ENCODE measurements at places on chromosomes 6 and 20.

DNA sequence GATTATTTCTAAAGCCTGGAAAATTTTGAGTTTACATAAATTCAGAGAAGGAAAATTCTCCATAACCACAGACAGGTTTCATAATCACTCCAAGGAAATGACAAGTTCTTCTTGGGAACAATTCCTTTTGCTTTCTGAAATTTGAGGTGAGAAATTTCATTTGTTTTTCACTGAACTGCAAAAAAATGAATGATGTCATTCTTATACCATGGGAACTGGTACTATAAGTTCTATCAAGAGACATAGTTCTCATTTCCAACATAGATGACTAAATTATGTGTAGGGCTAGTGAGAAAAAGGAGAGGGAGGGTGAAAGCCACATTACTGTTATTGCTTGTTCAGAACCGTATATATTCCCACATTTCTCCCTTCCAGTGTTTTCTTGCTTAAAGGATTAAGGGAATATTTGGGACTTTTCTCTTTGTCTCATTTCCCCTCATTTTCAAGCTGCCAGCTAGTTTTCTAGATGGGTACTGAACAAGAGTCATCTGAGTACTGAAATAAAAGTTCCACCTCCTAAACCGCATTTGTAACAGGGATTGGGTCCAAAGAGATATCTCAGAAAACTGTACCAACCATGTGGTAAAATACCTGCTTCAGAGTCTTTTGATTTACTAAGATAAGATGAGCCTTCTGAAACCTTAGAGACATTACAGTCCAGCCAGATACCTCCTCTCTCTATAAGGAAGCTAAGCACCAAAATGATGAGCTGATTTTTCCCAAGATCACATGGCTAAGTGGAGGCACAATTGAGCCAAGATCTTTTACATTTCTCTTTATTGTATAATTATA, 144.3 kb upstream of the PRDM1 start:
- H3K4me1 ChIP-seq: no peaks in the 10 kb centered on the region
- DNase-seq: no peak
- no peak overlapping the region for H3K27ac ChIP-seq
- peaks cover 7% of the 10 kb centered on the region for H3K27me3 ChIP-seq

GRCh38 chr6:28764761-28765282, 159.0 kb downstream of the TRIM27 start:
- no peak overlapping the region for H3K27ac ChIP-seq
- peaks cover 80% of the 10 kb centered on the region for H3K27me3 ChIP-seq
- H3K4me1 ChIP-seq: no peaks in the 10 kb centered on the region
- no peak for DNase-seq
- H3K36me3 ChIP-seq: peaks cover 27% of the 10 kb centered on the region
- H3K4me3 ChIP-seq: no peak overlapping the region

GRCh38 chr6:39812853-39813533, 20.8 kb downstream of the DAAM2 start:
- peaks cover 20% of the 10 kb centered on the region for H3K27me3 ChIP-seq
- H3K27ac ChIP-seq: no peak overlapping the region
- no peak for DNase-seq
- no peak overlapping the region for H3K4me3 ChIP-seq
- H3K4me1 ChIP-seq: peaks cover 8% of the 10 kb centered on the region

- no peaks in the 10 kb centered on the region for H3K4me1 ChIP-seq
- DNase-seq: no peak
- no peak overlapping the region for H3K4me3 ChIP-seq
- no peaks in the 10 kb centered on the region for H3K36me3 ChIP-seq
Observed at GRCh38 chr6:113258771-113259170, 598.4 kb upstream of the MARCKS start.

- no peak overlapping the region for H3K27ac ChIP-seq
- DNase-seq: no peak
- no peaks in the 10 kb centered on the region for H3K4me1 ChIP-seq
- peaks cover 21% of the 10 kb centered on the region for H3K27me3 ChIP-seq
- H3K4me3 ChIP-seq: no peak overlapping the region
Observed at GRCh38 chr20:46191168-46191540, 73.0 kb downstream of the CD40 start.

DNA sequence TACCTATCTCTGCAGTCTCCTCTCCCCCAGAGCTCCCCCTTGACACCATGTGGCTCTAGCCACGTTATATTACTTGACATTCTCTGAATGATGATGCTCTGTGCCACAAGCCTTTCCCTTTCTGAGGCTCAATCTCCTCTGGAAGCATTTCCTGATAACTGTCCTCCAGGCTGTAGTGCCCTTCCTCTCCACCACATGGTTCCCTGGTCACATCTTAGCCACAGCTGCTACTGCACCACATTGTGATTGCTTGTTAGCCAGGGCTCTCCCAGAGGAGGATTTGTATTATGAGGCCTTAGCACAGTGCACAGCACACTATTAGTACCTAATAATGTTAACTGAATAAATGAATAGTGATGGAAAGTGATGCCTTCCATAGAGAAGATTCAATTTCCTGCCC, 63.9 kb upstream of the RCAN2 start:
- H3K4me1 ChIP-seq: no peaks in the 10 kb centered on the region
- no peak overlapping the region for H3K4me3 ChIP-seq
- H3K27ac ChIP-seq: no peak overlapping the region
- H3K27me3 ChIP-seq: peaks cover 13% of the 10 kb centered on the region
- DNase-seq: no peak
- no peaks in the 10 kb centered on the region for H3K36me3 ChIP-seq

Data from naive thymus-derived CD8-positive, alpha-beta T cell (primary cell).